ENCODE measurements at places on chromosomes 12 and 14. TPM values are rescaled to one million over a fixed set of nuclear protein-coding genes. Genes with fewer than 3 reads are reported as not detected.
A peak's percentile ranks its signal among the peaks of the same experiment; 100 is the strongest.

- DNase-seq, result no peak
These were observed 49.5 kb downstream of the SIX1 start for GRCh38 chr14:60599727-60600126.

GRCh38 chr14:95667249-95667693 is 19.0 kb upstream of the TCL1B start:
- no peak for DNase-seq

GRCh38 chr12:96590970-96591369 is 101.6 kb downstream of the CFAP54 start:
- DNase-seq, result no peak

- no peak for DNase-seq
These were observed 219.5 kb downstream of the TBX5 start for GRCh38 chr12:114186241-114187002.

DNA sequence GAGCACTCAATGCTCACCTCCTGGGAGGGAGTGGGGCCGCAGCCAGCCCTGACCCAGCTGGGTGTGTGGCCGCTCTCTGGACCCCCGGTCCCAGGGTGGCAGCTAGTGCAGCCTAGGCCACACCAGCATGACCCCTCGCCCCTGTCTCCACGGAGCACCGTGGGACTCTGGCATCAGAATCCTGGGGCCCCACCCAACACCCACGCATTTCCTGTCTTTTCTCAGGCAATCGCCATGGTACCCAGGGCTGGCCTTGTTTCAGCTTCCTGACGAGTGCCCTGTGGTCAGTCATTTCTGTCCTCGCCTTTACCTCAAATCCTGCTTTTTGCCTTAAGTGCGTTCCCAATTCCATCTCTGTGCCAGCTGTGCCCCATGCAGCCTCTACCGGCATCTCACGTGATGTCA is 15.9 kb downstream of the PACS2 start:
- DNase-seq, result no peak

The NRXN3 gene
- total RNA-seq, result 1.2 TPM

The NDUFA12 gene
- total RNA-seq, result 353 TPM

The GPR84 gene
- total RNA-seq, result not detected

GRCh38 chr12:7460375-7461259 is 16.7 kb upstream of the CD163L1 start:
- DNase-seq, result peak; percentile 29

GRCh38 chr14:73753124-73753886 is 39.1 kb upstream of the PNMA1 start:
- peak; percentile 62 for DNase-seq

DNA sequence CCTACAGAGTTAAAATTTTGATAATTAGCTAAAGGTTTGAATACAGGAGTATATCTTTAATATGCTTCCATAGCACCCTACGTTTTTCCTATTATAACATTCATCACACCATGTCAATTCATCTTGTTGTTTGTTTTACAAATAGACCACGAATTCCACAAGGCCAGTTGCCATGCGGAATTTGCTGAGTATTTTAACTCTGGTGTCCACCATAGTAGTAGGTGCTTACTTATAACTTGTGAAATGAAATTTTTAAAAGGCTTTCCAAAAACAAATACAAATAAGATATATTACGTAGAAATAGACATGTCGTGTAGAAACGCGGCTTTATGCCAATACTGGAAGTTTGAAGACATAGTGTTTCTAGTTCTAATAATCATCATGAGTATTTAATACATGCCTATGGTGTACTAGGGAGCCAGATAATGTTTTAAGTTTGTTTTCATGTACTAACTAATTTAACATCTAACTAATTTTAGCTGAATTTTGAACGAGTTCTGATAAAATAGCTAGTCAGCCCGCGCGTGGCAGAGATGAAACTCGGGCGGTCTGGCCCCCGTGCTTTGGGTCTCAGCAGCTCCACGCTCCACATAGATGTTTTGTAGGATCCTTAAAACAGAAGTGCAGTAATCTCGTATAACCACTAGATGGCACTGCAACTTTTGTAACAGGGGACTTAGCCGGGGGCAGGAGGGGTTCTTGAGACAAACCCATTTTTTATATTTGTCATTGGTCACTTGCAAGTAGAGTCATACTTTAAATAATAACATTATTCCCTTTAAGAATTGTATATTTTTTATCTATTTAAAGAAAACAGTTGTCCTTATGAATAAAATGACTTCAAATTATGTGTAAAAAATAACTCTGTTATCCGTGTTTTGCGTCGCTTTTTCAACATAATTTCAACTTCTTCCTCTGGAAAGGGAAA is 10.2 kb downstream of the CD69 start:
- DNase-seq, result no peak

The ASCL1 gene
- not detected for total RNA-seq

GRCh38 chr14:102798926-102799325 is 21.7 kb downstream of the TRAF3 start:
- no peak for DNase-seq

DNA sequence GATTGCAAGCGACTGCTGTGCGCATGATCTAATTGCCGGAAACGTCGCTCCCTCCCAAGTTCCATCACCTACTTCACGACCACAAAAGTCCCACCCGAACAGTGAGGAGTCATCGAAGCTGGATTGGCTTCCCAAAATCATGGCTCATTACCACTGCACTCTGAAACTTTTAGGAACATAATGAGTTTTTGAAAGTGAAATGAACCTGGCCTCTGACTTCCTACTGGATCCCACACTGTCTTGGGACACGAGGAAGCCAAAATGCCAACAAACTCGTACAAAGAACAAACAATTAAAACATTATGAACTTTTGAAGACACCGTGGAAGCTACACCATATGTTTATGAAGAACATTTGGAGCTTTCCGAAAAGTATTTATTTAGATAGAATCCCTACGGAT is 334.8 kb upstream of the TMPO start:
- no peak for DNase-seq
